T follicular helper cell (primary cell): ENCODE measurements at places on chromosomes 16 and 17.

DNA sequence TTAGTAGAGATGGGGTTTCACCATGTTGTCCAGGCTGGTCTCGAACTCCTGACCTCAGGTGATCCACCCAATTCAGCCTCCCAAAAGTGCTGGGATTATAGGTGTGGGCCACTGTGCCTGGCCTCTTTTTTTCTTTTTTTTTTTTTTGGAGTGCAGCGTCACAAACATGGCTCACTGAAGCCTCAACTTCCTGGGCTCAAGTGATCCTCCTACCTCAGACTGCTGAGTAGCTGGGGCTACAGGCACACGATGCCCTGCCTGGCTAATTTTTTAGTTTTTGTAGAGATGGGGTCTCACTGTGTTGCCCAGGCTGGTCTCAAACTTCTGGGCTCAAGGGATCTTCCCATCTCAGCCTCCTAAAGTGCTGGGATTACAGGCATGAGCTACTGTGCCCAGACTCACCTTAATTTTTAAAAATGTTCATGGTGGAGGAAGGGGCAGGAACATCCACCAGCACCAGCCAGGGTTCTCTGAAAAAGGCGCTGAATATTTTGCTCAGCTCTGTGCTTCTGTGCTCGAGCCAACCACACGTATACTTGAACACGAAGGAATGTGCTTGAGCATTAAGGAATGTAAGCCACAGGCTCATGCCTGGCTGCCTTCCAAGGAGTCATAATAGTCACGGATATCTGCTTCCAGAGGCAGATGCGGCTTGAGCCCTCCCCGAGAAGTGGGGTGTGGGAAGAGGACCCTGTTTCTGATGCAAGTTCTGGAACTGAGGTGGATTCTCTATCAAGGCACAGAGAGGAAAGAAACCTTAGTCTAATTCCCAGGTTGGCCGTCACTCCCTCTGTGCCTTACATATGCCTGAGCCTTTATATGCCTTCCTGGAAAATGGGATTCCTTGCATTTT, 65.5 kb upstream of the CREBBP start:
- DNase-seq = no peak

- DNase-seq = no peak
Measured at GRCh38 chr17:2822358-2822757, 26.1 kb downstream of the RAP1GAP2 start.

DNA sequence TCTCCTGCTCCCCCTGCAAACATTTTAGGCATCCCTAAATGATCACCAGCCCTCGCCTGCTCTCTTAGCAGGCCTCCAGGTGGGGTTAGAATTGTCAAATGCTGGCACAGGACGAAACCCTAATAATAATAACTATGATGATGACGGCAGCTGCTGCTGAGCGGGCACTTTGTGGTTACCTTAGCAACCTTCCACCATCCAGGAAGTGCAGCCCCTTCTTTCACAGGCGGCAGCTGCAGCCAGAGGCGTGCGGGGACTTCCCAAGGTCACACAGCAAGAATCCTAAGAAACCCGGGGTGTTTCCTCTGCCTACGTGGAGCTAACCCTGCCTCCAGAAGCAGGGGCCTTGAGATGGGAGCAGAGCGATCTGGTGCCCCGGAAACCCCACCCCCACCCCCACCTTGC, 22.4 kb upstream of the EIF1 start:
- peak; percentile 61 for DNase-seq

DNA sequence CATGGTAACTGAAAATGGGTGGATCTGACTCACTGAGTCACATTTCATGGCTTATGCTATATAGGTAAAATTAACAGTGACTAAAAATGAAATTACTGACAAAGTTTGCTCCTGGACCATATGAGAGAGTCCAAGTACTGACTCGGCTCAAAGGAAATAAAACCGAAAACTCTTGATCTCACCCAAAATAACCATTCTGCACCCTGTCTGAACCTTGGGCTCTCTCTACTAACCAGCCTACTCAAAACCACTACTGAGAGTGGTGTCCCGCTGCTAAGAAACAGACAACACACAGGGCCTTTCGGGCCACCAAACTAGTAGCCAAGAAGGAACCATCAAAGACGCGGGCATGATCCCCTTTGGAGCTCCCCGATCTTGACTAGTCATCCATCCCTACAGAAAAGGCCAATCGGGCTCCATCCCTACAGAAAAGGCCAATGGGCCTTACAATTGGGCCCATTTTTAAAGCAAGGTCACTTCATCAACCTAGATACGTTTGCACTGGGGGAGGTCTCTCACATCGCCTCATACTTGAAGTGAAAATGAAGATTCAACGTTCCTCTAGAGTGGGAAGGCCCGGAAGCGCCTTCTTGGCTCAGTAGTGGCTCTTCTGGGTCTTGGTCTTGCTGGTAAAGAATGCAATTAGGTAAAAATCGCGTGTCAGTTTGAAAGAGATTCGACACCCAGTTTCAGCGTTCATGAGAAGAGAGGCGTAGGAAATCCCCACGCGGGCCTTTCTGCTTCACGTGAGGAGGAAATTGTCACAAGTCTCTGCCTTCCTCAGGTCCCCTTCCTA, 720 bp upstream of the ZPBP2 start:
- peak; percentile 59 for DNase-seq

DNA sequence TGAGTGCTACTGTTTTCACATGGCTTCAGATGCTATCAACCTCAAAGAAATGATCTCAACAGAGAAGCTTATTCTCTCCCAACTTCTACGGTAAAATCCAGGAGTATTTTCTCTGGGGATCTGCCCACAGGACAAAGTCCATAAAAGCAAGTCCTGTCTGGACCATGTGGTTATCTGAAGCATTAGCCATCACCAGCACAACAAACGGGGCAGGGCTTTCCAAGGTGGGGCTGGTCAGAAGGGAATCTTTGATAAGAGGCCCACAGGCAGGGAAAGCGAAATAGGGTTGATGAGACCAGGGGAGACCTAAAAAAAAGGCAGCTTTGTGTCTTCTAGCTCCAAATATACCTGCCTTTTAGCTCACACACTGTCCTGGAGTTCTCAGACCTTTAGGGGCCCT, 38.7 kb upstream of the CACNG3 start:
- DNase-seq = no peak

- no peak for DNase-seq
Measured at GRCh38 chr16:85524630-85525419, 88.3 kb upstream of the GSE1 start.

DNA sequence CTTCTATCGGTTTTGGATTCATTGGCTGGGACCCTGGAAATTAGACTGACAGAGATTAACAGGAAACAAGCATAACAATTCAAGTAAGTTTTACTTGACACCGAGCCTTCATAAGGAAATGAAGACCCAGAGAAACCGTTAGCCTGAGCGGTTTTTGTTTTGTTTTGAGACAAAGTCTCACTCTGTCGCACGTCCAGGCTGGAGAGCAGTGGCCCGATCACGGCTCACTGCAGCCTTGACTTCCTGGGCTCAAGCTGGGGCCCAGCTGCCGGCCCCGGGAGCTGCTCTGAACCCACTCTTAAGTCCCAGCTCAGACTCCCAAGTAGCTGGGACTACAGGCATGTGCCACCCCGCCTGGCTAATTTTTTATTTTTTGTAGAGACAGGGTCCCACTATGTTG, 321.3 kb downstream of the SEC14L1 start:
- no peak for DNase-seq

GRCh38 chr17:81437191-81437651, 42.0 kb downstream of the BAHCC1 start:
- no peak for DNase-seq

GRCh38 chr17:33652731-33653398, 359.8 kb upstream of the ASIC2 start:
- no peak for DNase-seq

DNA sequence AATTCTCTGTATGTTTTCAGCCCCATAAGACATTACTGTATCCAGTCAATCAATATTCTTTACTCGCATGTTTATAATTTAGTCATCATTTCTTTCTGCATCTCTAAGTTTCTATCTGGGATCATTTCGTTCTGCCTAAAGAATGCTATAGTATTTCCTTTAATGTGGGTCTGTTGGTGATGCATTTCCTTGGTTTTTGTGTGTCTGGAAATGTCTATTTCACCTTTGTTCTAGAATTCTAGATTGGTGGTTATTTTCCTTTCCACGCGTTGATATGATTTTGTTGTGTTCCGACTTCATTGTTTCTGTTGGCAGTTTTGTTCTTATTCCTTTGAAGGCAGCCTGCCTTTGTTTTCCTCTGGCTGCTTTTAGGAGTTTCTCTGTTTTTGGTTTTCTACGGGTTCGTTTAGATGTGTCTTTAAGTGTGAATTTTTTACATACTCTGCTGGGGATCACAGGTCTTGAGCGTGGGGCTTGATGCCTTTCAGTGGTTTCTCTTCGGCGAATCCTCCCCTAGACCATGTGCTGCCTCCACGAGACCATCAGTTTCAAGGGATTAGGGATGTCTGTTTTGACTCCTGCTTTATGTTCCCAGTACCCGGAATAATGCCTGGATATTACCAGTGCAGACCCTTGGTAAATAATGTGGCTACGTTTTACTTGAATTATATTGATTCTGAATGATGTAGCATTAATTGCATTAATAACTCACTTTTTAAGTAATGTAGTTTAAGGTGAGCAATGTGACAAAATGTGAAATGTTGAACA, 23.5 kb downstream of the POLR3E start:
- no peak for DNase-seq

DNA sequence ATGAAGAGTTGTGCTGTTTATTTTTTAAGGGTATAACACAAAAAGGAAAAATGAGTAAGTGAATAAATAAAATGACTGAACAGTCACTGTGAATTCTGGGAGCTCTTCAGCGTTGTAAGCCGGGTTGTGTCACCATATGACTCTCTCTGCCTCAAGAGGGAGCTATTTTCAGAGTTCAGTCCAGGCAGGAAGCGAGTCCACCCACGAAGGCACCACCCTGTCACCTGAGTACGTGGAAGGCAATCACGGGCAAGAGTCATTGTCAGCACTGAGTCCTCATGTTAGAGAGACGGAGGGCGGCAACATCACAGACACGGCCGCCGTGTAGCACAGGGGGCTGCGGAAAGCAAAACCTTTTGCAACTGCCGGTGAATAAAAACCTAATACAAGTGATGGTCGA, 227.6 kb downstream of the UTP18 start:
- no peak for DNase-seq

GRCh38 chr17:28043296-28043695, 819 bp downstream of the NLK start:
- DNase-seq = no peak

DNA sequence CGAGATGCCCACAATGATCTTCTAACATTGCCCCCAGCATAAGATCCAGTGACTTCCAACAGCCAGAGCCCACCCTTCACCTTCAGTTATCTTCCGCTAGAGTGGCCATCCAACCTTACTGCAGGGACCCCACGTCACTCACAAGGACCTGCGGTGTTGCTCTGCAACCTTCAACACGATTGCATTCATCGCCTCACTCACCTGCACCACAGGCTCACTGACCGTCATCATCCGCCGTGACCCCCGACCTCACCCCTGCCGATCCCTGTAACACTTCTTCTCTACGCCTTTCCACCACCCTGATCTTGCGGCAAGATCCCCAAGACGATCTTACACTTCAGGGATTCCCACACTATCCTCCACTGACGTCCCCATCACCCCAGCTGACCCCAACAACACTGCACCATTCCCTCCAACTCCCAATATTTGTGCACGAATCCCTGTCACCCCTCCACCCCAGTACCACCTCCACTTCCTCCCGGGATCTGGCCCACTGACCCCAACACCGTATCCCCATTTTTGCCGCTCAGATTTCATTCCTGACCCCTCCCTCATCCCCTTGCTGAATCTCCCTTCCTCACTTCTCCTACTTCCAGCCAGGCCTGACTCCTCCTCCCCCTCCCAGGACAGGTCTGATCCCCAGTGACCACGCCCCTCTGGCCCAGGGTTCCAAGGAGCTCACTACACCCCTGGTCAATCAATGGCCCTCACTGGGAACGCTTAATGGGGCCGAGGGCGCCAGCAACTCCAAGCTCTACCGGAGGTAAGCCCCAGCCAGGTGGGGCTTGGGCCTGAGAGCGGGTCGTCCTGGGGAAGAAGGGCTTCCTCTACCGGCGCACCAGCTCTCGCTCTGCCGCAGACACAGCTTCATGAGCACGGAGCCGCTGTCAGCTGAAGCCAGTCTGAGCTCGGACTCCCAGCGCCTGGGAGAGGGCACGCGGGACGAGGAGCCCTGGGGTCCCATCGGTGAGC, 7.6 kb downstream of the RUNDC3A start:
- DNase-seq = no peak

- peak; percentile 26 for DNase-seq
Measured at GRCh38 chr17:2853283-2854142, 57.3 kb downstream of the RAP1GAP2 start.

- no peak for DNase-seq
Measured at GRCh38 chr16:88691924-88692560, 5.7 kb upstream of the SNAI3 start.

- DNase-seq = no peak
Measured at GRCh38 chr16:75372236-75372856, 61.0 kb downstream of the CFDP1 start.

DNA sequence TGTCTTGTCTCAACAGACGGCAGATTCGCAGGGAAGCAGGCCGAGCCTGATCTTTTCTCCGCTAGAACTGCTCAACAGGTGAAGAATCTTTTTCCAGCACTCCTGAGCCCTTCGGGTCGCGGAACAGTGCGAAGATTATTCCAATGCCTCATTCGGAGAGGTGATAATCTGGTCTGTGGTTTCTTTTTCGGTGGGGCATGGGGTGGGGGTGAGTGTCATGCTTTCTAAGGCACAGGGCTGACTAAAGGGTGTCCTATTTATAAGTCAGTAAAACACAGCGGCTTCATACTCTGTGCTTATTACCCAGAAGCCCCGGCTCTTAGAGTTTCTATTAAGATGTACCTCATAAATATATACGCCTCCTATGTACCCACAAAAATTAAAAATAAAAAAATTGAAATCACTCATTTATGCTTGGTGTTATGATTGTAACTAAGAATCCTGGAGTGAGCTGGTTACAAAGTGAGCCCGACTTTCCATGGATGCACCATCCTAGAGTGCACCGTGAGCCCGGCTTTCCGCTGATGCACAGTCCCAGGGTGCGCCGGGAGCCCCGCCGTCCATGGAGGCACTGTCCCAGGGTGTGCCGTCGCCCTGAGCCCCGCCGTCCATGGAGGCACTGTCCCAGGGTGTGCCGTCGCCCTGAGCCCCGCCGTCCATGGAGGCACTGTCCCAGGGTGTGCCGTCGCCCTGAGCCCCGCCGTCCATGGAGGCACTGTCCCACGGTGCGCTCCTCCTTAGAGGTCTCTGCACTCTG, 164.9 kb downstream of the IRX3 start:
- no peak for DNase-seq

DNA sequence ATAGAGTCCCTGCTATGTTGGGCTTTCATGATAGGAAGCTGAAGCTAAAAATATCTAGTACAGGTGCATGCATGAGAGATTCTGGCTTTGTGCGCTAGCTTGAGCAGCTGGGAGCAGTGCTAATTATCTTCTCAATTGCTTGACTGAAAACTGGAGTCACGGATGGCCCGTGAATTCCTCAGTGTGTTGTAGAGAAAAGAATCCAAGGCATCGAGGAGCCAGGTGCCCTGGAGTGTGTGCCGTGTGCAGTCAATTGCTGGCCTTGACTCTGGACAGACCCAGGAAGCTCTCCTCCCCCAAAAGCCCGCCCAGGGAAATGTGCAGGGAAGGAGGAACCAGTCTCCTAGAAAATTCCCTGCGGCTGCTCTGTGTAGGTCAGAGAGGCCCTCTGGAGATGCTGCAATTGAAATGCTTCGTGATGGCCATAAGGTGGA, 14.2 kb downstream of the LGALS3BP start:
- DNase-seq = no peak
